ENCODE measurements at places on chromosomes 1 and 21.

DNA sequence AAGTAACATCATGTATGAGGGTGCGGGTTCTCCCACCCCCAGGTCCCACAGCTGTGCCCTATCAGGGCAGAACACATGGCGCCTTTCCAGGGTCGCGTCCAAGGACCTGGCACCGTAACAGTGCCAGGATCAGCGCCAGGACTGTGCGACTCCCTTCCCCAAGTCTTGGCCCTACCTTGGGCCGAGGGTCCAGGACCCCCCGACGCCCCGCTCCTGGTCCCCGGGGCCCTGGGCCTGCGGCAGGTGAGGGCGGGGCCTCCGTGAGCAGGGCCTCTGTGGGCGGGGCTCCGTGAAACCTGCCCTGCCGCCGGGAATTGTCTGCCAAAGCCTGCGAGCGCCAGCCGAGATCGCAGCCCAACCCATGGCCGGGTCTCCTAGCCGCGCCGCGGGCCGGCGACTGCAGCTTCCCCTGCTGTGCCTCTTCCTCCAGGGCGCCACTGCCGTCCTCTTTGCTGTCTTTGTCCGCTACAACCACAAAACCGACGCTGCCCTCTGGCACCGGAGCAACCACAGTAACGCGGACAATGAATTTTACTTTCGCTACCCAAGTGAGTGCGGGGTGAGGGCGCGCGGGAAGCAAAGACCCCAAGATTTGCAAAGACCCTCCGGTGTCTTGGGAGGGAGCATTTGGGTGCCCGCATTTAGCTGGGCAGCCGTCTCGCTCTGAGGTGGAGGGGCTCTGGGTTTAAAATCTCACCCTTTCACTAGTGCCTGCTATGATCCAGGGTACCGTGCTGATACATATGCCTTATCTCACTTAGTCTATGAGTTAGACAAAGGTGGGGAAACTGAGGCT, at the start of gene RHBG:
Gene RHBG, plus strand, starts transcription at position 323 of the 796 bp plus-strand sequence. Its CDS starts 39 bp downstream, at position 362.
- DNase-seq = no peak

GRCh38 chr21:39923476-39923875, 56.2 kb downstream of the PCP4 start:
- no peak for DNase-seq

- no peak for DNase-seq
These were observed 214 bp downstream of the NCAM2 start for GRCh38 chr21:20998456-20998789.

DNA sequence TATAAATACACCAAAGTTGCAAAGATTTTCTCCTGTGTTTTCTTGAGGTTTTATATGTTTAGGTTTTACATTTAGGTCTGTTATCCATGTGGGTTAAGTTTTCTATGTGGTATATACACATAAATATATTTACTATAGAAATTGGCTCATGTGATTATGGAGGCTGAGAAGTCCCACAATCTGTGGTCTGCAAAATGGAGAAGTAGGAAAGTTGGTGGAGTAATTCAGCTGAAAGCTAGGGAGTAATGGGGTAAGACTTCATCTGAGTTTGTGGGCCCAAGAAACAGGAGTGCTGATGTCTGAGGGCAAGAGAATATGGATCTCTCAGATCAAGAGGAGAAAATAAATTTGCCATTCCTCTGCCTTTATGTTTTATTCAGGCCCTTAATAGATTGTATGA, 146.0 kb downstream of the GPATCH2 start:
- no peak for DNase-seq

GRCh38 chr21:44755227-44755626, 43.9 kb upstream of the TSPEAR start:
- no peak for DNase-seq

- DNase-seq = no peak
These were observed 217.2 kb downstream of the ST6GALNAC3 start for GRCh38 chr1:76291737-76292136.

DNA sequence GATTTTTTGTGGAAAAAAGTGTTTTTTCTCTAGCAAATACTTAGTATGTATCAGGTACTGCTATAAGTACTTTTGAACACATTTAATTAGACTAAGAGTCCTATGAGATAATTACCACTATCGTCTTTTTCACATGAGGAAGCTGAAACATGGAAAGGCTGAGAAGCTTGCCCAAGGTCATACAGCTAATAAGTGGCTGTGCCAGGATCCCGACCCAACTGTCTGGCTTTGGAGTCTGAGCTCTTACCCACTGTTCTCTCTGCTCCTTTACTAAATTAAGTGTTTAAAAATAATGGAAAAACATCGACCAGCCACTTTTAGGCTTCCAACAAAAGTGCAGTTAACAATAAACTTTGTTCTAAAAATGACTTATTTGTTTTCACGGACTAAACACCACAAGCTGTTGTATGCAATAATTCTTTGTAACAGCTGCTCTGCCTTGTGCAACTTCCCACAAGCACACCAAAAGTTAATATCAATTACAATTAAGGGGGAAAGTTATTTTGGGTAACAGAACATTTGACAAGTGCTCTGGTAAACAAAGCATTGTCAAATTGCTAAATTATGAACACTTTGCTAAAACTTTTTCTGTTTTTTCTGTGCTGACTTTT, 75.7 kb downstream of the CRB1 start:
- DNase-seq = no peak

DNA sequence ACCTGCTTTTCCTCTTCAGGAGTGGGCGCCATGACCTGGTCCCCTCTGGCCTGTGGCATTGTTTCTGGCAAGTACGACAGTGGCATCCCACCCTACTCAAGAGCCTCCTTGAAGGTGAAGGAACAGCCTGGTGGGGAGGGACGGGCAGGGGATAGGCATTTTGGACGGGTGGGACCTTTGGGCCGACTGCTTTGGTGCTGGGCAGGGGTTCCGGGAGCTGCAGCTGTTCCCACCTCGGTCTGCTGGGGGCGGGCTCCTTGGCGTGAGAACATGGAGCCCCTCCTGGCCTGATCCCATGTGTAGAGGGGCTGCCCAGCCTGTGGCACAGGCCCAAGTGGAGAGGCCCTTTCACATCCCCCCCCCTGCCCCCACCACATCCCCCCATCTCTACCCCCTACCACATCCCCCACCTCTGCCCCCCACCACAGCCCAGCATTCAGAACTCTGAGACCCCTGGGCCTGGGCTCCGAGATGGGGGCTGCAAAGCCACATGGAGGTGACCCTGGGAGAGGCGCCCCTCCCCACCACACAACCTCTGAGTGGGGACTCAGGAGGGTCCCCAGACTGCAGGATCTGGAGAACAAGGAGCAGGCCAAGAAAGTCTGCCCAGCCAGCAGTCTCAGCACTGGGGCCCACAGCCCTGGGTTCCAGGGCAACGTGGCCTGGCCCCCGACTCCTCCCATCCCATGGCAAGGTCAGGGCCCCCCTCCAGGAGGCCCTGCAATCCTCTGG, 50.0 kb downstream of the KCNAB2 start:
- DNase-seq = no peak

DNA sequence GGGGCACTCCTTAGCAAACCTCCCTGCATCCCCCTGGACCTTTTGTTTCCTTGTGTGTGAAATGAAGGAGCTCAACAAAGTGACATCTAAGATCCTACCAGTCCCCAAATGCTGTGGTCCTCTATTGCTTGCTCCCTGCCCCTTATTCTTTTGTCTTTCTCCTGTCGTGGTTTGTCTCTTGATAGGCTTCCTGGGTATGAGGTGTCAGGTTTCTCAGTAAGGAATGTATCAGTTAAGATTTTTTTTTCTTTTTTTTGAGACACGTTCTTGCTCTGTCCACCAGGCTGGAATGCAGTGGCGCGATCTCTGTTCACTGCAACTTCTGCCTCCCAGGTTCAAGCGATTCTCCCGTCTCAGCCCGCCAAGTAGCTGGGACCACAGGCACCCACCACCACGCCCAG, 16.8 kb downstream of the CNIH3 start:
- DNase-seq = peak; percentile 55

- DNase-seq = no peak
These were observed 22.5 kb downstream of the JMJD4 start for GRCh38 chr1:227712648-227713047.

DNA sequence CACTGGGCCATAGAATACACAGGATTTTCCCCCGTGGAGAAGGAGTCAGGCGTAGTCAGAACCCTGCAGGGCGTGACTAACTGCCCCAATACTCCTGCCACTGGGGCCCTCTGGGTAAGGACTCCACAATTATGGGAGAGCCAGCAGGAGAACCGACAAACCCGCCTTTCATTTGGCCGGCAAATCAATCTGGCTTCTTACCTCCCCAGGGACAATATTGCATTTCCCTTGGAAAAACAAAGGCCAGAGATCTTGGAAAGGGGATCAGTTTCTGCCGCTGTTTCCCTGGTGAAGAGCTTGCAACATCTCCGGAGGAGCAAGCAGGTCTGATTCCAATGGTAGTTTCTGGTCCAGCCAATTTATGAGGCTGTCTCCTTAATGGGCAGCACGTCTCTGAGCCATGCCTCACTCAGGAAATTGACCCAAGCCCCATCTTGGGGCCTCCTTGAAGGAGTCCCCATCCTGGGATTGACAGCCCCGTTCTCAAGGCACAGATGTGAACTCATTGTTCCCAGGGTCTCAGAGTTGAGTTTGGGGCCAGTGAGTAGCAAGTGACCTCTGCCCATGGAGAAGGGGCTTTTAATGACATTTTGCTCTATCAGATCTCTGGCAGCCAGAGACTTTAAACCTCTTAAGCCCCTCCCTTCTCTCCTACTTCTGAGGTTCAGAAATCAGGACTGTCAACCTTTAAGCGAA, 4.3 kb downstream of the TRABD2B start:
- DNase-seq = no peak

DNA sequence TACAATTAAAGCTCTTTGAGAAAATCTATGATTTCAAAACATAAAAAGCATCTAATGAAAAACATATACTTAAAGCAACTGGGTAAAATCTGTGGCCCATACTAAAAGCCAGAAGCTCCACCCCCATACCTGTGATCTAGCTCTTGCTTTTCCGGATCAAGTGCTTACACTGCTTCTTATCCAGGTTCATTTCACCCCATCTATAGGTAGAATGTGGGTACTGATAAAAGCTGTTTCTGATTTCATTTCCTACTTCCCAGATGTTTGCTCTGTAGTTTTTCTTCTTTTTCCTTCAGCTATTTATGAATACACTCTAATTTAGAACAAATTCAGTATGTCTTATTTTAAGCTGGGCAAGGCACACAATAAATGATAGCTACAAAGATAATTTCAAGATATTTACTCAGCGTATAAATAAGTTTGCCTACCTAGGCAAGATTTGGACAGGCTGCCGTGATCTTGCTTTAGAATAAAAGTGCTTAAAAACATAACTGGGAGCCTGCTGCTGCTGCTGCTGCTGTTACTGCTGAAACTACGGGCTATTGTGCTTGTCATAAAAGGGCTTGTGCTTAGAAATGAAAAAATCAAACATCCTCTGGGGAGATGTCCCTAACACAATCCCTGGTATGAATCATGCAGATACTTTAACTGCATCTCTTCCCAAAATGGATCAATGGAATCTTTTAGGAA, 2.1 kb downstream of the SIPA1L2 start:
- DNase-seq = peak; percentile 20

DNA sequence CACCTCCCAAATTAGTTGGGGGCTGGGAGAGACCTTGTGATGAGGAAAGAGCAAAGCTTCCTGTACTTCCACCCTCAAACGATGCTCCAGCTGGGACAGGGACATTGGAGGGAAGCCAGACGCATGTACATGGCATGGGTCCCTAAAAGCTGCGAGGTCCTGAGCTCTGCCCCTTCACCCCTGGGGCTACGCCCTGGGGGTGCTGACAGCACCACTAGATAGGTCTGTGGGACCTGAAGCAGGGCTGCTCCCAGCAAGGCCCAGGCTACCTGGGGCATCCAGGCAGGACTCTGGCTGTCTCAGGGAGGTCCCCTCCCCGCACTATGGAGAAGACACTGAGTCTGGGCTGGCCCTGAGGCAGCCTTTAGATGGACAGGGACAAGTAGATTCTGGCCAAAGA, 83.4 kb downstream of the DMRTB1 start:
- DNase-seq = no peak

GRCh38 chr1:232992227-232992626, 41.8 kb downstream of the NTPCR start:
- DNase-seq = no peak

- DNase-seq = peak; percentile 60
These were observed 9.9 kb upstream of the CDCA8 start for GRCh38 chr1:37682334-37682987.

DNA sequence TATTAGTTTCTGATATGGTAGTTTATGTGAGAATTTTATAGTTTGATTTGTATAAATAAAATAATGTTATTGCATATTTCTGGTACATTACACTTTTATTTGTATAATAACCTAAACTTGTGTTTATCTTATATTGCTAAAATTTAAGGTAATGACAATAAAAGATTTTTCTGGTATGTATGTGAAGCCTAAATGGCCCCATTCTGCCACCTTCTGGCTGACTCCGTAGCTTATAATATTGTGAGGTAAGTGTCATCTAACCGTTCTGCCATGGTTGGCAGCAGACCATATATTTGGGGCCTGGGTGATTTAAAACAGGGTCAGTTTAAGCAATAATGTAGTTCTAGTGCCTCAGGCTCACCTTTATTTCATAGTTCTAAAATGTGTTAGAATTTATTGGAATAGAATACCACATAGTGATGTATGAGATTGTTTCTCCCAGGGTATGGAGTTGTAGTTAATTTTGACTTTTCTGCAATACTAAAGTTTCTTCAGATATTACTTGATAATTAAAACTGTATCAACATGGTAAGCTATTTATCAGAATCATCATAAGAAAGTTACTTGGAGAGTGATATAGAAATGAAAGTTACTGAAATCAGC, 21.2 kb upstream of the PRKACB start:
- DNase-seq = peak; percentile 27

DNA sequence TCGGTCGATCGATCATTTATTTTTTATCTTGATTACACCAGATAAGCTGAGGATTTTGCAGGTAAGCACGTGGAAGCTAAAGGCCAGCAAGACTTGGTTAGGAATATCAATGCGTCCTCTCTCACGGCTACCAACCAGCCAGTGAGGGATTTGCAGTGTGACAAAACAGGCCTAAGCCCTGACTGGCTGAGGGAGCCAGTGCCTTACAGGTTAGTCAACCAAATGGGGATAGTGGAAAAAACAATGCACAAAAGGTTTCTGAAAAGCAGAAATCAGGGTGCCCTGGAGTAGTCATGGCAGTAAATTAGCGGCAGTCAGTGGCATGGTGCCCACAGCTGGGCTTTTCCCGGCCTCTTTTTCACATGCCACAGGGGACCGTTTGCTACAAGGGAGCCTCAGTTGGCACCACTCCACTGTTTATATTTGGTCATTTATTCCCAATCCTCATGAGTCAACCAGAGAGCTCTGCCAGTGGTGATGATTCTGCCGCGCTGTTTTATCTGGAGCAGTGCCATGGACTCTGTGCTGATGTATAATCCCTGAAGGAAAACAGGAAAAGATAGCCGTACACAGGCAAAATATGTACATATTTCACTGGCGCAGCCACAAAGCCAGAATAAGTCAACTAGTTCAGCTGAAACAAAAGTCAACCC, 167.6 kb downstream of the RHOU start:
- DNase-seq = peak; percentile 92

- no peak for DNase-seq
These were observed 5.7 kb upstream of the ATG4C start for GRCh38 chr1:62778208-62778607.

- DNase-seq = no peak
These were observed 3.5 kb downstream of the CFHR5 start for GRCh38 chr1:196980859-196981258.

GRCh38 chr1:244451539-244451950, at the start of gene ADSS2:
Gene ADSS2 (minus strand): TSS chr1:244451909. CDS start chr1:244451817, 92 bp downstream.
- DNase-seq = no peak

GRCh38 chr21:46304955-46305354, 18.7 kb downstream of the C21orf58 start:
- DNase-seq = no peak

GRCh38 chr1:66357478-66358197, 176.3 kb upstream of the SGIP1 start:
- no peak for DNase-seq

GRCh38 chr1:109579491-109579890, 31.1 kb downstream of the GNAI3 start:
- DNase-seq = no peak

Measured in urothelium cell line (cell line).